ENCODE measurements at places on chromosomes 2 and 18.
A peak's percentile ranks its signal among the peaks of the same experiment; 100 is the strongest.

GRCh38 chr2:232523402-232523681 is 2.6 kb upstream of the CHRND start:
- DNase-seq: no peak

GRCh38 chr2:85890522-85891176 is 1.9 kb upstream of the ST3GAL5 start:
- DNase-seq: no peak

GRCh38 chr18:21450913-21451312 is 149.6 kb downstream of the ESCO1 start:
- peak; percentile 7 for DNase-seq

GRCh38 chr2:175383286-175383685 is 201.8 kb upstream of the ATP5MC3 start:
- DNase-seq: no peak

- DNase-seq: no peak
Measured at GRCh38 chr2:232483923-232484627, 3.6 kb downstream of the ECEL1 start.

DNA sequence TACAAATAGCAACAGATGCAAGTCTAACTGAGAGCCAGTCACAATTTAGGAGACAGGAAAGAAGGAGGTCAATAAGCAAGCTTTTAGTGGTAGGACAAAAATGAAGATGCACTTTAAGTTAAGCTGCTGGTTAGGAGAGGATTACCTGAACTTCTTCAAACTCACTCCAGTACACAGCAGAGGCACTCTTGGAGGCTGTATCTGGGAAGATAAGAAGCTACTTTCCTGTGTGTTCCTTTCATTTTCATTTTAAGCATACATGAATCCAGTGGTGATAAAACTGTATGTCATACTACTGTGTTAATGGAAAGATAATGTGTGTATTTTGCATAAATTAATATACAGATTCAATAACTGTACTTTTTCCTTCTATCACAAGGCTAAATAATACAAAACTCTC is 49.6 kb downstream of the HYCC2 start:
- peak; percentile 14 for DNase-seq

DNA sequence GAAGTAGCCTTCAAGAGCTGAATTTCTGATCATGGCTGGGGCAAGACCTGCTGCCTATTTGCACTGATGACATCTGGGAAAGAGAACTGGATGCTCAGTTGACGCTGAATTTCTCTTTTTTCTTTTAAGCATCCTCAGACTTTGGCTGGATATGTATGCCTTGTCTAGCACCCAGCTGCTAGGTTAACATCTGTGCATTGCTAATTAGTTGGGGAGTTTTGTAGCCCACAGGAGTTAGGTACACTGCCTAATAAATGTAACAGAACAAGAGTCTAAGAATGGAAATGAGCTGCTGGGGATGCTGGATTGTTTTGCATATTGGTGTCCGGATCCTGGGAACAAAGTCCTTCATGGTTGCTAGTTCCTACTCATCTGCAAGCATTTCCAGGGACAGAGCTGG is 40.9 kb upstream of the STPG4 start:
- no peak for DNase-seq

- peak; percentile 10 for DNase-seq
Measured at GRCh38 chr2:10163498-10164486, 41.3 kb downstream of the RRM2 start.

GRCh38 chr2:142504754-142505153 is 372.7 kb upstream of the KYNU start:
- no peak for DNase-seq

DNA sequence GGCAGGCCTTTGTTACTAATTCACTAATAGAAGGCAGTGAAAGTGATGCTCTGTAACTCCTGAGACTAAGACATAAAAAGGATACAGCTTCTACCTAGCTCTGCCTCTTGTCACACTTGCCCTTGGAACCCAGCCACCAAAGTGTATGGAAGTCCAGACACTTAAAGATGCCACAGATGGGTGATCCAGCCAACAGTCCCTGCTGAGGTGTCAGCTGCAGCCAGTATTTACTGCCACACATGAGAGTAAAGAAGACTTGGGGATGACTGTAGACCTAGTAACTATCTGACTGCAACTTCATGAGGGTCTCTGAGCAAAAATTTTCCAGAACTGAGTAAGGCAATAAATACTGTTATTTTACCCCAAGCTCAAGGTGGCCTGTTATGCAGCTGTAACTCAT is 8.8 kb downstream of the IMMT start:
- DNase-seq: no peak

- DNase-seq: no peak
Measured at GRCh38 chr2:36701918-36702317, 5.4 kb downstream of the VIT start.

GRCh38 chr2:115396579-115396978 is 954.1 kb downstream of the DPP10 start:
- no peak for DNase-seq

DNA sequence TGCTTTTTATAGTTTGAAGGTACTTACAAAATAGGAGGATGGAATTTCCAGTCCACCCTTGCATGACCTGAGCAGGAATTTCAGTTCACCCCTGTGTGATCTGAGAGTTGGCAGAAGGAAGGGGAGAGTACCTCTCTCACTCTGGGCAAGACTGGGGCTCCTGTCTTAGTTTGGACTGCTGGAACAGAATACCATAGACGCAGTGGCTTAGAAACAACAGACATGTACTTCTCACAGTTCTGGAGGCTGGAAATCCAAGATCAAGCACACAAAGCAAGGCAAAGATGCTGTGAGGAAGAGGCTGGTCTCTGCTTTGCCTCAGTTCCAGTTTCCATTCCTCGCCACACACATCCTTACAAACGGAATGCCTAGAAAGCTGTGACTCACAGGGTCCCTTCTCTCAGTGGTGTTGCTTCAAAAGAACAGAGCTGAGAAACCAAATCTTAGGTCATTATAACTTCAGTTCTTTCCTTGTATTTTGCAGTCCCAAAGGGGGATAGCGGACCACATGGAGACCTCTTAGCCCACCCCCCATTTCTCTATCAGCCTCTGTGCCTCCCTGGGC is 108.8 kb upstream of the HAAO start:
- peak; percentile 78 for DNase-seq

Measured in iris pigment epithelial cell (primary cell).